DMS 273 treated with DMSO at 0.1 percent for 48 hours (cell line): ENCODE measurements at places on chromosomes 6 and 20.

- no peak for DNase-seq
Measured at GRCh38 chr6:3335169-3335568, 76.4 kb downstream of the PSMG4 start.

DNA sequence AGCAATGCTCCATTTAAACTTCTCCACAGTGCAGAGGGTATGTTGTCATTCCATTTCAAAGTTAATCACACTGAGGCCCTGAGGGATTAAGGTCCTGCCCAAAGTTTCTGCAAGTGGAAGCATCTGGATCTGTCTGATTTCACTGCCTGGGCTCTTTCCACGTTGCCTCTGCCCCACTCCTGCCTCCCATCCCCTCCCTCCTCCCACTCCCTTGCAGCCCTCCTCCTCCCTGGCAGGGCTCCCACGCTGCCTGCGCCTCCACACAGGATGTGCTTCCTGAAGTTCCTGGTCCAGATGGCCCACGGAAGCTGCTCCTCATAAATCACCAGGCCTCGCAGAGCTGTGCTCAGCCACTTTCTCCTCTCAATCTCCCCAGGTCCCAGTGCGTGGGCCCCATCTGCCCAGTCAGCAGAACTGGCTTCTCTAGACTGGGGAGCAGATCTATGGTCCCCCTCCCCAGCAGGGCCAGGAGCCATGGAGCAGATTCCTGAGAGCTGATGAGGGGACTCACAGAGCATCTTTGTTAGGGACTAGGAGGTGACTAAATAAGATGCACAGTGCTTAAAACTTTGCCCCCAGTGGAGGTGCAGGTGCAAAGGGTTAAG lies 65.4 kb upstream of the MAFB start:
- no peak for DNase-seq

DNA sequence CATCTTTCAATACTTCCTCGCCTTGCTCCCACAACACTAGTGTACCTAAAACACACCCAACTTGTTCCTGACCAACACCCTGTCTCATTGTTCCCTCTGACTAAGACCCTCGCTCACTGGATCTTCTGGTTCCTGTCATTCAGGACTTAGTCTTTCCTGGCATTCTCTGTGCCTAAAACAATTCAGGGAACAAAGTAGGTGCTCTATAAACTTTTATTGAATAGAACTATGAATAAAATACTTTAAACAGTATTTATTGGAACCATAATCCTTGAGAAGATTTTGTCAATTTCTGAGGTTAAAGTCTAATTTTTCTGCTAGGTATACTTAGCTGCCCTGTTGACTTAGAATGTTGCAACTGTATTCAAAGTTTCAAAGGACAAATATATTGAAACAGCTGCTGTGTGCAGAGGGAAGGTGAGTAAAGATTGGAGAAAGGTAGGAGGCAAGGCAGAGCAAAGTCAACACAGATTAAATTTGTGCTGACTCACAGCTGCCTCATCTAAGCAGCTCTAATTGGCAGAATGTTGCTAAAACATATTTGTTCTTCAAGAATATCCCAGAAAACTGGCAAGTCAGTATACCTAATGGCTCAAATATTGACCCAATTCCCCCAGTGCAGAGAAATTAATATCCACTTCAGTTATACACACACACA lies 37.6 kb downstream of the GSTA2 start:
- DNase-seq, result no peak

DNA sequence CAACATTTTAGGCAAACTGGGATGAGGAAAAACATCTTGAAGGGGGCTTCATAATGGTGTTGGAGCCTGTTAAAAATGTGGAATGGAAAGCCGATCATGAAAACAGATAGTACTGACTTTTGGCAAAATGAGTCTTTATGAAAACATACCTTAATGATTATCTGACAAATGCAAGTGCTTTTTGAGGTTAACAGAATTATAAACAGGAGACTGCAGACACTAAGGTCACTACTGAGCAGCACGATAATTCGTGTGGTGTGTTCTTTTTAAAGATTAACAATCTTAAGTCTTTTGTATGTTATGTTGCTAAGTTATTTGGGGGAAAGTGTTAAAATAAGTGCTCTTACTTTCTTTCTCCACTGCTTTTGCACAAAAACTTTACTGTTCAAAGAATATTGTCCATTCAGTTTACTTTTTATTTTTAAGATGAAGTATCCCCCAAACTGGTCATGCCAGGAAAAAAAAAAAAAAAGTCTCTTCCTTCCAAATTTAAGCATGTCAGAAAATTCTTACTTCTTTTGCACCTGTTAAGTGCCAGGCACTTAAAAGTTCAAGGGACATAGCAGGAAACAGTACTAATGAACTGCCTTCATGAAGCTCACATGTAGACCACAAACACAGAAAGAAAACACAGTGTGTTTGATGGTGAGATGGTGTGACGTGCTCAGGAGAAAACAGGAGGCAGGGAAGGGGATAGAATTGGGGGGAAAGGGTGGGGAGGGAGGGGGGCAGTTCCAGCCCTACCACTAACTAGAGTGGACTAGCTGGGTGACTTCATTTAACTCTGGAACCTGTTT lies 73.2 kb downstream of the CDYL start:
- DNase-seq, result no peak

GRCh38 chr6:132752255-132752654 lies 5.4 kb downstream of the VNN2 start:
- no peak for DNase-seq

- DNase-seq, result no peak
Measured at GRCh38 chr6:101931766-101932165, 538.3 kb downstream of the GRIK2 start.

DNA sequence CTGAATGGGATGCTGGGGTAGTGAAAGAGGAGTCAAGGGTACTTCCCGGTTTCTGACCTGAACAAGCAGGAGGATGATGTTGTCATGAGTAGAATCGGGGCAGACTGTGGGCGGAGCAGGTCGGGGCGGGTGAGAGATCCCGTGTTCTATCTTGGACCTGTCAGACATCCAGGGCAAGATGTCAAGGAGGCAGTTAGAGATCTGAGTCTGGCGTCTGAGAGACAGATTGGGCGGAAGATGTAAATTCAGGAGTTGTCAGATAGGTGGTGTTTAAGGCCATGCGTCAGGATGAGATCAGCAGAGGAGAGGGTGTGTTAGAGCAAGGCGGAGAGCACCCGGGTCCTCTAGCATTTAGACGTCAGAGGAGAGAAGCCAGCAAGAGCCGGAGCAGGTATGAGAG lies 115.5 kb downstream of the DLGAP4 start:
- DNase-seq, result no peak

GRCh38 chr20:55935448-55936208 lies 69.7 kb downstream of the CBLN4 start:
- no peak for DNase-seq

- no peak for DNase-seq
Measured at GRCh38 chr20:48538058-48538825, 289.6 kb downstream of the PREX1 start.

GRCh38 chr6:48111143-48111506 lies at the start of gene PTCHD4:
PTCHD4 (minus strand) TSS chr6:48111197; CDS start chr6:48068957, 42,240 bp downstream.
- DNase-seq, result no peak

GRCh38 chr20:50434653-50435396 lies 75.4 kb upstream of the PTPN1 start:
- DNase-seq, result no peak

DNA sequence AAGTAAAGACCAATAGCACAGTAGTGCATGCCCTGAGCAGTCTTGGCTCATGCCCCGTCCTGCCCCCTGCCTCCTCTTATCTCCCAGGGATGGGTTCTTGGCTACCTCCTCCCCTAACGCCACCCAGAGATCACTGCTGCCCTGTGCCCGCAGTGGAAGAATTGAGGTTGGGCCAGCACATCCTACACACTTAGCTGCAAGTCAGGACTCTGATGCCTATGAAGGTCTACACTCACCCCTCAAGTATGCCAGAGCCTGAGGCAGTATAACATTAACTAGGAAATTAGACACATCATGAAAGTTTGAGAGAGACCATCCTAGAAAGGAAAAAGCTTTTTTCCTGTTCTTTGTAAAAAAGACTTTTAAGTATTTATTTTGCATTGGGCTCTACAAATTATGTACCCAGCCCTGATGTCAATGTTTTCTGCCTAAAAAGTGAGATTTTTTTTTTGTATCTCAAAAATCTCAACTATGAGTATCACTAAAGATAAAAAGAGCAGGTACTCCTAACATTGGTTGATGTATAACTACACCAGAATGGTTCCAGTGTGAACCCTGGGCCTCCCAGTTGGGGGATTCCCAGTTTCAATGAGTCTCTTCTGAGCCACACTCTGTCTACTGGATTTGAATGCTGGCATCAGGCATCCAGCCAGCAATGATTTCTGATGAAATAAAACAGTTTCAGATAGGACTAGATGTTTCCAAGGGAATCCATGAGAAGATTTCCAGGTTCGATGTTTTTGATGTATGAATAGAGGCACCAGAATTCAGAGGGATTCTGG lies 115.4 kb downstream of the ISM1 start:
- DNase-seq, result no peak

GRCh38 chr6:75460681-75461080 lies 32.9 kb downstream of the FILIP1 start:
- no peak for DNase-seq

GRCh38 chr6:16523606-16524379 lies 237.5 kb downstream of the ATXN1 start:
- DNase-seq, result no peak

GRCh38 chr6:169990095-169991030 lies 238.9 kb downstream of the ERMARD start:
- DNase-seq, result no peak

DNA sequence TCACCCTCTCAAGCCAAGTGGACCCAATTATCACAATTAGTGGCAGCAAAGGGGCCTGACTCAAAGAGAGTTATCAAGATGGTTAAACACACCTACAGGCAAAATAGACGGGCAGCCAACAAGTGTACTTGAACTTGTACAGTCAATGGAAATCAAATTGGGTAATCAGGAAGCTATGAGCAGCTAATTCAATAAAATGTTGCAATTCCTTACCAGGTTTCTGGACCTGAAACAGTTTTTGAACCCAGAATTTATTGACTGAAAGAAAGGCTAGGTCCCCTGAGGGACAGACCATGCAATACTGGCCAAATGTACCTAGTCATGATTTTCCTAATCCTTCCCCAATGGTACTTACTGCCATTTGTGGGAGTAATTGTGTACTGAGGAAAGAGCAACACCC lies 679.8 kb downstream of the EPM2A start:
- no peak for DNase-seq

DNA sequence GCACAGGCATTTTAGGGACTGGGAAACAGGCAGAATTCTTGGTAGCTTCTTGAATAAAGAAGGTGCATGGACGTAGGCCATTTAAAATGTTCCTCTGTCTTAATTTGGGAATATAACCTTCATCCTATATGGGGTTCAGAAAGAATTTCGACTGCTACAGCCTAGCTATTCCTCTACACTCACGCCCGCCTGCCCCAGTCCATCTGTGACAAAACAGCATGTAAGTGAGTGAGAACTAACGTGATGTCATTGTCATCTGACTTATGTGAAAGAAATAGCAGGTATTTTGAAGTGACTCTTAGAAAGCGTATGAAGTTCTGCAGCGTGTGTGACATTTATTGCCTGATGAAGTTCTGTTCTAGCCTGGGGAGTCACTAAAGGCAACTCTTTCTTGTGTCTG lies 52.2 kb upstream of the SLC22A1 start:
- no peak for DNase-seq

DNA sequence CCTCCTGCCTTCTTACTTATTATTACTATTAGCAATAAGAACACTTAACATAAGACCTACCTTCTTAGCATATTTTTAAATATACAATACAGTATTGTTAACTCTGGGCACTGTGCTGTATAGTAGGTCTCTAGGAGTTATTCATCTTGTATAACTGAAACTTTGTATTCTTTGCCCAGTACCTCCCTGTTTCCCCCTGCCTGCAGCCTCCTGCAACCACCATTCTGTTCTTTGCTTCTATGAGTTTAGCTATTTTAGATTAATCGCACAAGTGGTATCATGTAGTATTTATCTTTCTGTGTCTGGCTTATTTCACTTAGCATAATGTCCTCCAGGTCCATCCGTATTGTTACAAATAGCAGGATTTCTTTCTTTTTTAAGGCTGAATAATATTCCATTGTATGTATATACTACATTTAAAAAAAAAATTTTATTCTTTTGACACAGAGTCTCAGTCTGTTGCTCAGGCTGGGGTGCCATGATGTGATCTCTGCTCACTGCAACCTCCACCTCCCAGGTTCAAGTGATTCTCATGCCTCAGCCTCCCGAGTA lies 4.4 kb downstream of the C6orf89 start:
- no peak for DNase-seq

DNA sequence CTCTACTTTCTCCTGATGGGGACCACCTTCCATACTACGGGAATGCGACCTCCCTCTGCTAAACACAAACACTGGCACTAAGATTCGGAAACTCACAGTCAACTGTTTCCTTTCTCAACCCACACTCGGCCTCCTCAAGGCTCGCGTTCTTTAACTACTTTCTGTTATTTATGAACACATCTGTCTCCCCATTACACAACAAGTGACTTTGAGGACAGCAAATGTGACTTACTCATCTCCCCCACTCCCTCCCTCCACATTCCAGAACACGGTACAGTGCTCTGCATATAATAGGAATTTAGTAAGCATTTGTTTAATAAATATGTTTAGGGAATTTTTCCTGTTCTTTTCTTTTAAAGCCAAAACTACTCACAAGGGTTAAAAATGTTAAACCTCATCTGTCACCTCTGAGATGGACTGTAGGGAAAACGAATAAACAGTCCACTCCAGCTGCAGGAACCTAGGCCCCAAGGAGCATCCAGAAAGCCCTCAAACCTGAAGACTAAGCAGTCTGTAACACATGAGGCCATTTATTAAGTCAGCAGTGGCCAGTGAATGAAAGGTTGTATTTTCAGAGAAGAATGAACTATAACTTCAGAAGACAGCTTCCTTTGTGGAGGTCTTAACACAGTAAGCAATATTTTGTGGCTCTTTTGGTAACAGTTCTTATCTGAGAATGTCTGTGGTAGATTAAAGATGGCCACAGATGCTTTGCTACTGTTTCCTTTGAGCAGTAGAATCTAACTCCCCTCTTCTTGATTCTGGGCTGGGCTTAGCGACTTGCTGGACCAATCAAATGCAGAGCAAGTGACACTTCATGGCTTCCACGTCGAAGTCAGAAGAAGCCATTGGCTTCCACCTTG lies 209.6 kb upstream of the DTNBP1 start:
- no peak for DNase-seq

- no peak for DNase-seq
Measured at GRCh38 chr20:33948480-33948879, 45.2 kb upstream of the RALY start.
